WERI-Rb-1 (cell line): ENCODE measurements at places on chromosomes 11 and 22.
A peak's percentile ranks its signal among the peaks of the same experiment; 100 is the strongest.

DNA sequence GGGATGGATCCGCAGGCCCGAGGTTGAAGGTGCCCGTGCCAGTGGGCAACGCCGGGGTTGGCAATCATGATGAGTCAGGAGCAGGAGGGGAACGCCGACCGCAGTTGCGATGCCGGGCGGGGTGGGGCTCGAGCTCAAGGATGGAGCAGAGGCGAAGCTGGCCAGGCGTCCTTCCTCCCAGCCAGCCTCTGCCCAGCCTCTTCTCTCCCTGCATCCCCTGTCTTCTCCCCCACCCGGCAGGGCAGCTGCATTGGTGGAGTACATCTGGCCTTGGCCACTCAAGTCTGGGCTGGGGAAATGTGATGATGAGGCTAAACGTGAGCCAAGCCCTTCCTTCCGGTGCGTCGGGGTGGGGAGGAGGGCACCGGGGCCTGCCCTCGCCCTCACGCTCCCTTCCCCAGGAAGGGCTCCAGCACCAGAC lies 3.9 kb downstream of the IFITM10 start:
- DNase-seq: no peak

DNA sequence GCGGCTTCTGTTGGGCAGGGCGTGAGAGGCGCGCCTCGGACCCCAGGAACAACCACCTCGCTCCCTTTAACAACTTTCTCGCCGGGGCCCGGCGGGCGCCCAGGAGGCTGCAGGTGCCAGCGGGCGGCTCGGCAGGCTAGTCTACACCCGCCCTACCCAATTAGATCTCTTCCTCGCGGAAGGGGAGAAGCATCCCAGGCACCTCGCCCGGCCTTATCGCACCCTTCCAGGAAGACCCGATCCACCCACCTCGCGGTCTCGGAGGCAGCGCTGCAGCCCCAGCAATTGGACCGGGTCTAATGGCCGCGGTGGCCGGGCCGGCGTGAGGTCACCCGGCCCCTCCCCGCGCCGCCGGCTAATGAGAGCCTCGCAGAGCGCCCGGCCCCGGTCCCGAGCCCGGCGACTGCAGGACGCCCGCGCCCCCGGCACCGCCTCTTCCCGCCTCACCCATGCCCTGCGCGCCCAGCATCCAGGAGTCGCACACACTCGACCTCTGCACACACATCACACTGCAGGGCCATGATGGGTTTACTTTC lies at the start of gene PLAAT3:
PLAAT3 (minus strand) TSS at position 298 of the 536 bp plus-strand sequence. CDS start 419 bp downstream, outside the sequence.
- DNase-seq: peak; percentile 34

DNA sequence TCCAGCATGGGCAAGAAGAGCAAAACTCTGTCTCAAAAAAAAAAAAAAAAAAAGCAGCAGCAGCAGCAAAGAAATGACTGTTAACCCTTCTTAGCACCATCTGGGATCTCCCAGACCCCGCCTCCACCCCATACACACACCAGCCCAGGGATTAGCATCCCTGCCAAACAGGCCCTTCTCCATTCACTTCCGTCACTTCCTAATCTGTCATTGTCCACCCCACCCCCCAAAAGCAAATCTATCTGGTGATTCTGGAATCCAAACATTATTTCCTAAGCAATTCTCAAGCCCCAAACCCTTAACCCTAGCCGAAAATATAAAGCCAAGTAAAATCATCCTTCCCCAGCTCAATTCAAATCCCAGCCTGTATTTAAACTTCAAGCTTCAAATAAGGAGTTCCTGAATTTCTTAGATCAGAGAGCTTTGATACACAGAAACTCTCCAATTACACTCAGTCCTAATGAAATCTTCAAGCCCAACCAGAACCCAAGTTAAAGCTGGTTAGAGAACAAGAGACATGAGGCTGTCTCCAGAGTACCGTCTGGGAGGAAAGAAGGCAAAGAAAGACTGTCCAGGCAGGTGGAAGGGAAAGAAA lies 6.0 kb upstream of the AHNAK start:
- peak; percentile 89 for DNase-seq

- no peak for DNase-seq
These were observed 69.4 kb upstream of the ALX4 start for GRCh38 chr11:44379141-44380008.

GRCh38 chr11:66479394-66480116 lies 679 bp upstream of the DPP3 start:
- no peak for DNase-seq

- no peak for DNase-seq
These were observed 62.5 kb upstream of the FGF3 start for GRCh38 chr11:69881467-69882269.

DNA sequence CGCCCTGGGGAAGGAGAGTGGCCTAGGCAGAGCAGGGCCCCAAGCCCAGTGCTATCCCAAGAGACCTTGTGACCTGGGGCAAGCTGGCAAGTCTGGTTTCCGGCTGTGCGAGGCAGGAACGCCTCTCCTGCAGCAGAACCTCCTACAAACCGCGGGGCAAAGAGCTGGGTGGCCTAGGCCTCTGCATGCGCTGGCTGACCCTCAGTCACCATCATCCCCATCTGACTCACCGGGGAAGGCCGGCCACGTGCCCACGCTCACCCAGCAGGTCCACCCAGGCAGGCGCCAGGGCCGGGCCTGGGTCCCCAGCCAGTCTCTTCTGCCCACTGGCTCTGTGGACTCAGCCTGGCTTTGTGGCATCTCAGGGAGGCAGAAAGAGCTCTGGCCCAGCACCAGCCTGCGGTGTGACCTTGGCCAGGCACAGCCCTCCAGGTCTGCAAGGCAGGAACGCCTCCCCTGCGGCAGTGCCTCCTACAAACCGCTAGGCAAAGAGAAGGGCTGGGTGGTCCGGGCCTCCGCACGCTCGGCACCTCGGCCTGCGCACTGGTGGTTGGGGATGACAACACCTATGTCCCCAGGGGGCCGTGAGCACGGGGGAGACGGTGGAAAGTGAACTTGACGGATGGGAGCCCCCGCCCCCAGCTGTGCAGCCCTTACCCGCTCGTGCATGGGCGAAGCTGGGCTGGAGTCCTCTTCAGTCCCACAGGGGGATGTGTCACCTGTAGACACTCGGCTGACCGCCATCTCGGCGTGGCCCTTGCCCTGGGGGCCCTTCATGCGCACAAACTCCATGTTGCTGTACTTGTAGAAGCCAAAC lies 38.2 kb downstream of the KIAA0930 start:
- DNase-seq: no peak

- no peak for DNase-seq
These were observed 186.4 kb upstream of the ZBED5 start for GRCh38 chr11:11044137-11044855.

DNA sequence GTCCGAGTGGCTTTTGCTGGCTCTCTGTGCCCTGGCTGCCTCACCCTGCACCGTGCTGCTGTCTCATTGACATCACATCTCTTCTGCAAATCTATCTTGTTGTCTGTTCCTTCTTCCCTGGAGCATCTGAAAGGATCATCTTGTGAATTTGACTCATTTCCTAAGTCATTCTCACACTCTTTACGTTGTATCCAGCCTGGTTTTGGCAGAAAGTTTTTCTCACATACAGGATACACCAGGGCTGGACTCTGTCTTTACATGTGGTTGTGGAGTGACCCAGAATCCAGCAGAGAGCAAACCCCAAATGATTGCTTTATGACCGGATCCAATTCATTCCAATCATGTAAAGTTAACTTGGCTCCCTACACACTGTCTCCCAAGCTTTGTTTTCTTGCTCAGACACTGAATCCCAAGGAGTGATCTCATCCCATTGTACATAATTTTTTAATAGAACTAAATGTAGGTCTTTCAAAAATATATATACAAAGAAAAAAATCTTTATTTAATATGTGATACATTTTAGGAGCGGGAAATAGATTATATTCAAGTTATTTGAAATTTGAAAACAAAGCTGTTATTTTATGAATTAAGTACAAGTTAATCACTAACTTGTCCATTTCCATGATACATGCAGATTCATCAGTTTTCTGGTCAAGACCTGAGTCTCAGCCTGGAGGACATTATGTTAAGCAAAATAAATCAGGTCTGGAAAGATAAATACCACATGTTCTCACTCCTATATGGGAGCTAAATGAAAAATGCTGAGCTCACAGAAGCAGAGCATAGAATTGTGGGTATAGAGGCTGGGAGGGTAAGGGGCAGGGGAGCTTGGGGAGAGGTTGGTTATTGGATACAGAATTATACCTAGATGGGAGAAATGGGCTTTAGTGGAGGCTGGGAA lies 2.9 kb upstream of the RFPL1 start:
- no peak for DNase-seq

DNA sequence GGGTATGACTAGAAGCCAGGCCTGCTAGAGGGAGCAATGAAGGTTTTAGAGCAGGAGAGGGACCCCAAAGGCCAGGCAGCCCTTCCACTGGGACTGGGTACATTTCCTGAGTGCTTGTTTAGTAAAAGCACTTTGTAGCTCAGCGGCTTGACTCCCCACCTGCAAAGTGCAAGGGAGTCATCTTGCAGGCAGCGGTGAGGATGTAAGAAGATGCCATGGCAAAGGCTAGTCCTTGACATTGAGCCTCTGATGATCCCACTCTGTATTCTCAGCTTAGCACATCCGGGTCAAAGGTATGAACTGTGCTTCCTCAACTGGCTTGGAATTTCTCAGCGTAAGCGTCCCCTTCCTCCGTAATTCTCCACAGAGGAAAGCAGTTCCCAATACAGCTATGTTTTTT lies 3.1 kb upstream of the UBE2L3 start:
- DNase-seq: no peak

DNA sequence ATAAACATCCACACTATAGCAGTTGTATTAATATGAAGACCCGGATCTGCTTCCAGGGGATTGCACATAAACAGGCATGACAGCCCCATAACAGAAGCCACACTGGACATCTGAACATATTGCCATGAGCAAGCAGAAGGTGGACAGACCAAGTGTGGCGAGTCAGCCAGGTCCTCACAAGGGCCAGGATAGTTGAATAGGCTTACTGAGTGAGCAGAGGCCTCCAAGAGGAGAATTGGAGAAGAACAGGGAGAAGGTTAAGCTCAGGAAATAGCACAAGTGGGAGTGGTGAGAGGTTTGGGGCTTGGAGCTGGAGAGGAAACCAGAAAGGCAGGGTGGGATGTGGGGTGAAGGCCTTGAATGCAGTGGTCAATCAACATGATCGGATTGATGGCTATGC lies 10.8 kb downstream of the SLC35C1 start:
- peak; percentile 25 for DNase-seq

- no peak for DNase-seq
These were observed 1130.0 kb downstream of the DLG2 start for GRCh38 chr11:84497181-84497580.

- no peak for DNase-seq
These were observed 92.5 kb downstream of the LRRC32 start for GRCh38 chr11:76577921-76578653.

DNA sequence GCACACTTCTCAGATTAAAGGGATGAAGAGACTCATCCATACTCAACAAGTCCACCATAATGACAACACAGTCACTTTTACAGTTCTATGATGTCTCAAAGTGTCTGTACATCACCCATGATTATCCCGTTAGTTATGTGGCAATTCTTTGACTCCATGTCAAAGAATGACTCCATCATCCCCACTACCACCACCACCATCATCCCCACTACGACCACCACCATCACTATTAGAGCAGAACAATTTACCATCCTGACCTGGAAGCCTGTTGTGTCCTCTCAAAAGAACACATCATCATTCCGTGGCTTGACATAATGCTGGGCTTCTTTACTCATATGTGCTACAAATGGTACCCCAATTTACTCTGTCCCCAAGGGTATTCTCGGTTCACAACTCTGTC lies 13.7 kb downstream of the PRR5L start:
- DNase-seq: no peak

DNA sequence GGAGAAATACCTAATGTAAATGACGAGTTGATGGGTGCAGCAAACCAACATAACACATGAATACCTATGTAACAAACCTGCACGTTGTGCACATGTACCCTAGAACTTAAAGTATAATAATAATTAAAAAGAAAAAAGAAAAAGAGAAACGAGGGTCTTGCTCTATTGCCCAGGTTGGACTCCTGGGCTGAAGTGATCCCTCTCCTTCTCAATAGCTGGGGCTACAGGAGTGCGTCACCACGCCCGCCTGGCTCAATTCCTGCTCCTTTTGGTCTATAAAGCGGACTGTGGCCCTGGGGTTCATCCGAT lies 521 bp upstream of the PTS start:
- no peak for DNase-seq

- no peak for DNase-seq
These were observed 3.2 kb downstream of the LRRC4C start for GRCh38 chr11:41456269-41456668.

DNA sequence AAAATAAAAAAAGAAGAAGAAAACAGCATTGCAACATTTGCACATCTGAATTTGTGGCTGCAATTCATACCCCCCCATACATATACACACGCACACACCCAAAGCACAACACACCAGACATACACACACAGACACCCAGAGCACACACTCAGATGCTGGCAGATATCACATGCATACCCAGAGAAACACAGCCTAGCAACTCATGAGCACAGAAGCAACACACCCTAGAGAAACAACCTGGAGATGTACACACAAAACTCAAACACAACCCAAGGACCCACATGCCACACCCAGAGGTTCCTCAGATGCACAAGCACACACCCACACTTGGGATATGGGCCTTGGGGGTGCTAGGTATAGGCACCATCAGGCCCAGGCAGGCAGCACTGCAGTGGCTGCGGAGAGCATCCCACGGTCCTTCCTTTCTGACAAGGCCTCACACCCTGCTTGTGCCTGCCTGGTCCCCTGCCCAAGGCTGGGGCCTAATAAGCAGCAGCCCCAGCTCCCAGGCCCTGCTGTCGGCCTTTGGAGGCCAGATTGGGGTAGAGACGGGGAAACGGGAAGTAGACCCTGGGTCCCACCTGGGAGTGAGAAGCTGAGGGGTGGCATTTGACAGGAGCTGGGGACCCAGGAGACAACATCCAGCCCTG lies 3.1 kb downstream of the CST6 start:
- no peak for DNase-seq

GRCh38 chr22:36571991-36572390 lies 43.0 kb upstream of the EIF3D start:
- DNase-seq: no peak

DNA sequence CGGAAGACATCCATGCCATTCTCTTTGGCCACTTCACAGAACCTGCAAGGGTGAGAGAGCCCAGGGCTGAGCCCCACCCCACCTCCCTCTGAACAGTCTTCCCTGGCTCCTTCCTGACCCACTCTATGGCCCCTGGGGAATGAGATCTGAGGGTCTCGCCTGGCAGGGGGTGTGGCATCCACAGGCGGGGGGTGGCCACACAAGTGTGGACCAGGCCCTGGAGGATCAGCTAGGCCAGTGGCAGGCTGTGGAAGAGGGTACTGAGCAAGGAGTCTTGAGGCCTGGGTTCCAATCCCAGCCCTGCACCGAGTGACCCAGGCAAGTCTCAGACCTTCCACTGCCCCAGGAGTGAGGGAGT lies 5.6 kb upstream of the LRFN4 start:
- no peak for DNase-seq
